ENCODE measurements at places on chromosomes 3 and 15.

- no peak for DNase-seq
Observed at GRCh38 chr15:95162069-95162468, 930.7 kb downstream of the MCTP2 start.

- DNase-seq: no peak
Observed at GRCh38 chr3:173553635-173554280, 156.2 kb downstream of the NLGN1 start.

DNA sequence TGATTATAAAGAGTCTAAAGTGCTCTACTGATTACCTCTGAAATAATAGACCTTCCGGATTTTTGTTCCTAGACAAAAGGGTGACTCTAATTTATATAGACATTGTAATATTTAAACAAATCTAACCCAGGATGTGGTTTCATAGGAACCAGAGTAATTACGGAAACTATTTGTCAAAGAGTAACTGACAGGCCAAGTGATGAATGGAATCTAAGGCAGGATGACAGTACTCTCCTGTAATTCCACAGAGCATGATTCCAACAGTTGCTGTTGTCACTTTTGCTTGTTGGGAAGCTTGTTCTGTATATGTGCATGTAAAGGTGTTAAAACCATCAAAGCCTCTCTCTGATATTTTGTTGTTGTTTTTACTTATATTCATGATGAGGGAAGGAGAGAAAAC is 1141.0 kb downstream of the IGSF11 start:
- no peak for DNase-seq

DNA sequence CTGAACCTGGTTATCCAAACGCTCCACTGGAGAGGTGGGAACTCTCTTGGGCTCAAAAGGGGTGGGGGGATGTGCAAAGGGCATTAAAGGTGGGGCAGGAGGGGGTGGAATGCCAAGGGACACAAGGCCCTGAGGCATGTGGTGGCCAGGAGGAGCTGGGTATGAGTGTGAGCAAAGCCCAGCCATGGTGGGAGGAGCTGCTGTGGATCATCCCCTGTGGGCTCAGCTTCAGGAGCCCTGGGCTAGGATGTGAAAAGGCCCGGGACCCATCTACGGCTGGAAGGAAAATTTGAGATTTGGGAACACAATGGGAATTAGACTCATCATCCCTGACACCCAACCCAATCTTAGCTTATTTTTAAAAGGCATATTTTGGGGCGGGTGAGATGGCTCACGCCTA is 33.3 kb downstream of the MGLL start:
- no peak for DNase-seq

- no peak for DNase-seq
Observed at GRCh38 chr3:119613201-119613600, 15.5 kb downstream of the PLA1A start.

DNA sequence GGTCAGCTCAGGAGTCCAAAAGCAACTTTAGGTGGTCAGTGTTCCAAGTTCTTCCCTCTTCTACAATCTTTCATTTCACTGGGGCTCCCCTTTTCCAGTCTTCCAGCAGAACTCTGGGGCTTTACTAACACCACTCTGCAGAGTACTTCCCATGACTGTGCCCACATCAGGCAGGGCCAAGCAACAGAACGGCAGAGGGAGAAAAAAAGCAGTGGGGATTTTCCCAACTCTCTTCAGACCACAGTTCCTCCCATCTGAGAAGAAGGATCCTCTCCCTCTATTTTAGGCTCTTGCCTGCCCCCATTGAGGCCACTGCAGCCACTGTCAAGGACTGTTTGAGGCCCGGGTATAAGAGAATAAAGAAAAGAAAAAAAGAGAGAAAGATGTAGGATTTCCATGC is 70.7 kb downstream of the TTBK2 start:
- no peak for DNase-seq

DNA sequence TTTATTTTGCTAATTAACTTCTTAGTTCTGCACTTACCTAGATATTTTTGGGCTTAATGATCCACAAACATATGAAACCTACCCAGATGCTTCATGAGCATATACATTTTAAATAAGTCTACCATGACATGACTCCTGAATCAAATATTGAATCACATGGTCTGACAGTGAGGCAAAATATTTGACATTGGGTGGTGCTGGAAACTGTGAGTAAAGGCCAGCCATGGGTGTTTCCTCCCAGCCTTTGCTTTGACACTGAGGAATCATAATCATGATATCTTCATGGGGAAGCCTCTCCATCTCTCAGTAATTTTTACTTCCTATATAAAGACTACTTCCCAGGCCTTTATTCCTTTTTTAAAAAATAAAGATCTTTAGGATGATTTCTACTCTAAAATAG is 22.8 kb upstream of the SSR3 start:
- DNase-seq: no peak

DNA sequence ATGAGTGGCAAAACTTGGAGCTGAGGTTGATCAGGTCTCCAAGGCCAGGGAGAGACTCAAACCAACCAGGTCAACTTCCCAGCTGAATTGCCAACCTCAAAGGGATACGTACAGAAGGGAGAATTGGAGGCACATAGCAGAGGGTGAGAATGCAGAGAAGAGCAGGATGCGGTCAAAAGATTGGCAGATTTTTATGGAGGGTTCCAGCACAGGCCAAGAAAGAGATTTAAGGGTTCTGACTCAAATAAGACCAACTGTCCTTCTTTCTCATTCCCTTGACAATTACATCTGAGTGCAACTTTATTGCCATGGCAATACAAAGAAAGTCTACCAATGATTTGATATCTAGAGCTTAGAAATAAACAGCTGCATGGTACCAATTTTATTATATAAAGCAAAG is 33.2 kb downstream of the SCG5 start:
- no peak for DNase-seq

DNA sequence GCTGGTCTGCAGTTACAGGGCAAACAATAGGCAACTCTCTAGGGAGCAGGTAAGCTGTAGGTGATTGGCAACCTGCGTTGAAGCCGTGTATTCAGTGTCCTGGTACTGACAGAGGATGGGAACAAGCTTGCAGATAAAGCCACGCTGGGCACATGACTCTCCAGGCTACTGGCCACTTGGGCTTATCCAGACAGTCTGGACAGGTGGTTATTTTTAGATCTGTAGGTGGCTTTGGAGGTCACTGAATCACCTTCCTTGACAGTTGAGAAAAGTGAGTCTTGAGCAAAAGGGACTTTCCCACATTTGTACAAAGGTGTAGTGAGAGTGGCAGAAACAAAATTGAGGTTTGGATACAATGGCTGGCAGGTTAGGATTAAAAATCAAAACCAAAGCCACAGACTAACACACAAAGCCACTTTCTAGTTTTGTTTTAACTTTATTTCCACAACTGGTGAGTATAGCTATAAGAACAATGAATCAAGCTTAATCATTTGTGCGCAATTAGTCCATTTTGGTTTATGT is 22.3 kb upstream of the IL1RAP start:
- peak; percentile 29 for DNase-seq

- no peak for DNase-seq
Observed at GRCh38 chr3:120147072-120147871, 53.0 kb upstream of the GSK3B start.

GRCh38 chr3:62839748-62840147 is 35.5 kb downstream of the CADPS start:
- DNase-seq: no peak

- DNase-seq: no peak
Observed at GRCh38 chr15:65470866-65471265, 46.6 kb downstream of the DPP8 start.

GRCh38 chr3:20832963-20833362 is 647.0 kb upstream of the SGO1 start:
- DNase-seq: no peak

GRCh38 chr15:42359249-42359648 is at the start of gene CAPN3:
Gene CAPN3 (plus strand): TSS chr15:42359501. CDS start chr15:42359806, 305 bp downstream.
- no peak for DNase-seq

- DNase-seq: no peak
Observed at GRCh38 chr3:119599558-119600174, 2.0 kb downstream of the PLA1A start.

- DNase-seq: no peak
Observed at GRCh38 chr3:150222691-150223489, 185.2 kb upstream of the TSC22D2 start.

DNA sequence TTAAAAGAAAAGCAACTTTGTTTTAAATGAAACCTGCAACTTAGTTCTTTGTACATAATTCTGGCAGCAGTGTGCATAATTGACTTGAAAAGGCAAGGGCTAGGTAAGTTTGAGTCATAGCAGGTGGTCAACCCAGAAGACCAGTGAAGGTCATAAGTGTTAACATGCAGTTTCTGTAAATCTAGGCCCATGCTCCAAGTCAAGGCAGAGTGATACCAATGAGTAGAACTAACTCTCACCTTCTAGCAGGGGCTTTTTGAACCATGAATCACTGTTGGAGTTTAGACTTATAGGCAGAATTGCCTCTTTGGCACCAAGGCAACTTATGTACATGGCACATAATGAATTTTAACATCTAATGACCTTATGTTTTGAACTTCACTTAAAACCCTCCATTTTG is 29.5 kb upstream of the IL20RB start:
- no peak for DNase-seq

GRCh38 chr3:52982839-52983238 is 63.0 kb downstream of the SFMBT1 start:
- DNase-seq: no peak

- no peak for DNase-seq
Observed at GRCh38 chr15:82114660-82115059, 68.8 kb upstream of the MEX3B start.

DNA sequence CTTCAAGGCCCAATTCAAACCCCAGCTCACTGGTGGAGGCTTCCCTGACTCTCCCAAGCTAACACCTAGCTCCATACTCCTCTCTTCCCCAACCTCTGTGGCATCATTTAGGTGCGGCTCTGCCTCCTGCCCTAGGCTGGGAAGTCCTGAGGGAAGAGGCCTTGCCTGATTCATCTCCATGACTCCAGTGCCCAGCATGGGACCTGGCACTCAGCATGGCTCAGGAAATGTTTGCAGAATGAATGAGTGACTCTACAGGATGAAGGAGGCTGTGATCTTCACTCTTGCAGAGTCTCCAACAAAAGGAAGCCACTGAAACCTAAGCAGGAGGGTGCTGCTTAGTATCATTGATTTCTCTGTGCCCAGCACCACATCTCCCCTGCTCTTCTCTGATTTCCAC is 34.5 kb upstream of the INSYN1 start:
- no peak for DNase-seq

- no peak for DNase-seq
Observed at GRCh38 chr3:31948280-31948679, 32.8 kb downstream of the OSBPL10 start.

GRCh38 chr15:69524296-69524695 is 71.7 kb downstream of the RPLP1 start:
- DNase-seq: no peak

- no peak for DNase-seq
Observed at GRCh38 chr3:169948559-169949448, 17.8 kb upstream of the SEC62 start.

DNA sequence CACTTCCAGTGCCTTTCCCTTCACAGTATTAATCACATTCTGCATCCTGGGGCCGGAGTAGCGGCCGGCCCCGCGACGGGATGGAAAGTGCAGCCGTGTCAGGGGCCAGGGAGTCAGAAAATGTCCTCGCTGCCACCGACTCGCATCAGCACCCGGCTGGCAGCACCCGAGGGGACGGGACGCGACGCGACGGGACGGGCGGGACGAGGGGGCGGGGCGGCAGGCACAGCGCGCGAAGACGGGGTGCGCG is 353 bp downstream of the ATG3 start:
- no peak for DNase-seq

DNA sequence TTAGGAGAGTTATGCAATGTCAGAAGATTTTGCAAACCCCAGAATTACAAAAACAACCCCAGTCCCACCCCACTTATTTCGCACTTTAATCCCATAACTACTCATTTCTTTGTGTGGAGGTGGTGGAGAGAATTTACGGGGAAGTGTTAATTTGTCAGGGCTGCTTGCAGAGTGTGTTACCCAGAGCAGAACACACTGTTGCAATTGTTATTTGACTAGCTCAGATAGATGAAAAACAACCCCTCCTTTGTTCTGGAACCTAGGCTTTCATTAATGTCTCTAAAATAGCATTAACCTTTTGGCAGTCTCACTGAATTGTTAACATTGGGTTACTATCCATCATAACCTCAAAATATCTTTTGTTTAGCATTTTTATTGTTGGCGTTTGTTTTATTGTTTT is 55.8 kb upstream of the MINAR1 start:
- DNase-seq: no peak

DNA sequence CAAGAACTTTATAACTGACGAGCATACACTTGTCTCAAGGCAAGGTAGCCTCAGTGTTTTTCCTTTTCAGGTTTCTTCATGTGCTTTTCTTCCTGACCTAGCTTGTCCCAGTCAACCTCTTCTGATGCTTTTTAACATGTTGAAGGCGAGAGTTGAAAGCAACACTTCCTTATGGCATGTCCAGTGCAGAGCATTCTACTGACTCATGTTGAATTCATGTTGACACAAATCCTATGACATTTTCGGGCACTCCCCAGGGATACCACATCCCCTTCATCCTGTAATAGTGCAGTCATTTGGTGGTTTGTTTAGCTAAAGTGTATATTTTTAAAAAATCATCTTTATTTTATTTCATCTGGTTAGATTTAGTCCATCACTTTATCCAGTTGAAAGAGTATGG is 75.9 kb upstream of the CBLB start:
- no peak for DNase-seq

GRCh38 chr15:63969652-63970421 is 76.4 kb downstream of the DAPK2 start:
- DNase-seq: peak; percentile 83

DNA sequence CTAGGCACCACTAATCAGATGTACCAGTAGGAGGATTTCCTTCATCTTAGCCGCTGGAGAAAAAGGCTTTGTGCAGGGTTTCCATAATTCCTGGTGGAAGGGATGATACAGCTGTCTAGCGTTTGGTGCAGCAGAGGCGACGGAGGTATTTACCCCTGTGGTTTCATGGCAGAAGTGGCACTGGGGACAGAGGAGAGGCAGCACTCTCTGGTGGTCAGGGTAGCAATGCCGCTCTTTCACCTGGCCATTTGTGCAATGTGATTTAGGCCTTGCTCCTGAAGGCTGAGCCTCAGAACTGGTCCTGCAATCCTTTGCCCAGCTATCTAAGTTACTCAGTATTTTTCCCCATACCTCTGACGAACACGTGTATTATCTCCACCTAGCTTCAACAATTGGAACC is 47.1 kb upstream of the BNIP2 start:
- no peak for DNase-seq

DNA sequence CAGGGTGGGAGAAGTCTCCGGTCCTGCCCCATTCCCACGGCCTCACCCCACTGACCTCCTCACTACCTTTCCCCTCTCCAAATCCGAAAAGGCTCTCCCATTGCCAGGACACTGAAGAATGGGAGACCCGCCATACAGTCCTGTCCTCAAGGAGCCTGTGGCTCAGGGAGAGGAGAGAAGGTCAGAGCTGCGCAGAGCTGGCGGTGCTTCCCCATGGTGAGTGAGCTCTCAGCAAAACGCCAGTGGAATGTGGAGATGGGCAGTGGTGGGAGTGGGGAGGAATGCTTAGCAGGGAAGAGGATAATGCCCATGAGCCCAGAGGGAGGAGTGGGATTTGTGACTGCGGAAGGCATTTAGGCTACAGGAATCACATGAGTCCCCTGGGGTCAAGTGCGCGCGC is 20.1 kb downstream of the FAM43A start:
- no peak for DNase-seq

GRCh38 chr3:185928496-185928895 is 9.3 kb downstream of the TRA2B start:
- DNase-seq: no peak
